ENCODE measurements at places on chromosomes 3 and 15.

- no peak for DNase-seq
These were observed 124.1 kb upstream of the THBS1 start for GRCh38 chr15:39456582-39457330.

DNA sequence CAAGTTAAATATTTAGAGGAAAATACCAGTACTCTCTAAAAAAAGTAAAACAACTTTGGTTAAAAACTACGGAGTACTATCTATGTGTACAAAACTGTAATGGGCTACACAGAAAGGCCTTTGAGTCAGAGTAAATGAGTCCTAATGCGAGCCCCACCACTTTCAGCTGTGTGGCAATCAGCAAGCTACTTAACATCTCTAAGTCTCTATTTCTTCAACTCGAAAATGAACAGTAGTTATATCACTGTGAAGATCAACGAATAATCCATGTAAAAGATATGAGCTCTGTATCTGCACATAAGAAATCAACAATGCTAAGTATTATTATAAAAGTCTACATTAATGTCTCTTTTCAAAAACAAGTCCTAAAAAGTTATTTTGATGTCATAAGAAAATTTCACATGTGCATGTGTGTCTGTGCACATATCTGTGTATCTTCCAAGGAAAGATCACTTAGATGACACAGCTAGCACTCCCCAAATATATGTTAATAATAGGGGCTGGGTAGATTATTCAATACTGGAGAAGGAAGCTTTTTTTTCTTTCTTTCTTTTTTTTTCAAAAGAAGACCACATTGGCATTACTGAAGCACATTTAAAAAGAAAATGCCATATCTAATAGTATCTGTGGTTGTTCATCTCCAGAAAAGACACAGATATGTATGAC is 58.8 kb downstream of the TBC1D5 start:
- no peak for DNase-seq

GRCh38 chr15:69530991-69531664 is 78.5 kb downstream of the RPLP1 start:
- no peak for DNase-seq

GRCh38 chr3:99466331-99466730 is 172.1 kb upstream of the COL8A1 start:
- no peak for DNase-seq

DNA sequence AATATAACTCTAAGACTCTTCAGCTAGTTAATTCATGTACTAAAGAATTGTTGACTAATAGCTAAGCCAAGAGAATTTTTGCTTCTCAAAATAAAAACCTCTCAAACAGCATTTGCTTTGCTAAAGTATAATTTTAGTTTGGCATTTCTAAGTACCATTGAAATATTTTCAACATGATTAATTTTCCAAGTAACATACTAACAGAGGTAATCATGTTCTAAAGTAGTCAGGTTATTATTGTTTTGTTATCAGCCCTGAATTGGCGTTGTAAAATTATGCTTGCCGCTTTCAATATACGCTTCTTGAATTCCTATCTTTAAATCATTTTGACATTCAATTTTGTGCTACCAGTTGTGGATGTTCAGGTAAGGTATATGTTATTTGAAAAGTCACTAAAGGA is 134.3 kb downstream of the CNTN6 start:
- no peak for DNase-seq

DNA sequence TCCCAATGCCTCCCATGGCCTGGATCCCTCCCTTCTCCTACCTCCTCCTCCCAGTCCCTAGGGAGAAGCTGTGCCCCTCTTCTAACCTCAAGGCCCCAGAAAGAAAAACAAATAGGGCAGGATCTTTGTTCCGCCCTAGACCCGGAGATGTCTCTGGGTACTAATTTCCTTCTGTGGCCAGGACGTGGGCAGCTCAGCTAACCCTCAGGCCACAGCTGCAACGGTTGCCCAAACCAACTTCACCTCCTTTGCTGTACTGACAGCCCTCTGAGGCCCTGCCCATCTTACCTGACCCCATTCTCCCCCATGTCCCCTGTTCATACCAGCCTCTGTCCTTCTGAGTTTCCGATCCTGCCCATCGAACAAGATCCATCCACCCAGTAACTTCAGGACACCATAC is 70.7 kb downstream of the SRGAP3 start:
- DNase-seq, result no peak

DNA sequence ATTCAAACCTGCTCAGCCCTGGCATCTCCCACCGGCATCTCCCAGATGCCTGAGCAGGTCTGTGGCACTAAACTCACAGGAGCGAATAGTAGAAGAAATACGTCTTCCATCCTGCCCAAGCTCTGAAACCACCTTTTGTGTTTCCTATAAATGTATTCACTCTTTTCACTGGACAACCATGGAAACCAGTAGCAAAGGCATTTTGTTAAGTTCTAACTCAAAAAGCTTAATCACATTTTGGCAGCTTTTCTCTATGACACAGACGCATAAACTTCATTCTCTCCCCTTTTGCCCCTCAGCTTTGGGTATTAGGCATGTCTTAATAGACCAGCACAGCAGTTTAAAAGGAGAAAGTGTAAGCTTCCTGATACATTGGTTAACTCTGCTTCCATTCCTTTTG is 24.5 kb upstream of the ARNT2 start:
- DNase-seq, result no peak

DNA sequence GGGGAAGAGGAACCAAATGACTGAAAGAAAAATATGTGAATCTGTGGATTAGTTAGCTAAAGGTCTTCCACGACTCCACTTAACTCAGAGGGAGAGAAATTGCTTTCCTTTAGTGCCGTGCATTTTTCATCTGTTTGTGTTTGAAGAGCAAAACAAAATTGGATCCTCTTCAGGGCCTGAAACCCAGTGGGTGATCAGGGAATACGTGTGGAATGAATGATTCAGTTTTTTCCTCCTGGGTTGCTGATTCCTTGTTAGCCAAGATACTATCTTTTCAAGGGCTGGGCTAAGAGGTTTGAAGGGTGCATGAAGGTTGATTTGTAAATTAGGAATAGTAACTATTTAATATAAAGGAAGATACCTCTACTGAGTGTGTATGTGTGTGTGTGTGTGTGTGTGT is 61.0 kb downstream of the TPRG1 start:
- DNase-seq, result no peak

DNA sequence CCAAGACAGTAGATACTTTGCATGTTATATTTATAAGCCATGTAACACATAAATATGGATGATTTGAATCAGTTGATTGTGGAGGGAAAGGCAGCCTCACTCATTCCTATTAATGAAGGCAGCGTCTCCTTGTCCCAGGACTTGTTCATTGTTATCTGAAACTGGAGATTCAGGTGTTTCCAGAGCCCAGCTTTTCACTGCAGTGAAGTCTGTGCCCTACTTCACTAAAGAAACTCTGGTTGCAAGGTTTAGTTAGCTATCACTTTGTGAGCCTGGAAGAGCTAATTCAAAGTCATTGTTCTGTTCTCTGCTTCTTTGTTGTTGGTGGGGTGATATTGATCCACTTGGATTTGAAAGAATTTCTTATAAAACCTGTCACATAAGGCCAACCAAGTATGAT is 9.8 kb downstream of the NR2C2 start:
- no peak for DNase-seq

- no peak for DNase-seq
These were observed 133.6 kb downstream of the OCA2 start for GRCh38 chr15:27965546-27965945.

DNA sequence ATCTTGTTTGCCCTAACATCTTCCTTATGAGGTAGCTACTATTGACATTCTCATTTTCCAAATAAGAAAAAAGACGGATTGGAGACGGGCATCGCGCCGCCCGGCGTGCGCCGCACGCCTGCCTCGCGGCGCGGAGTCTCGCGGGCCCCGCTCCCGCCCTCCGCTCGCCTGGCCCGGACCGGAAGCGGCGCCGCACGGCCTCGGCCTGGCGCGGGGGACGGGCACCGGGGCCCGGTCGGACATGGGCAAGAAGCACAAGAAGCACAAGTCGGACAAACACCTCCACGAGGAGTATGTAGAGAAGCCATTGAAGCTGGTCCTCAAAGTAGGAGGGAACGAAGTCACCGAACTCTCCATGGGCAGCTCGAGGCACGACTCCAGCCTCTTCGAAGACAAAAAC is 112.0 kb downstream of the IL12A start:
- no peak for DNase-seq

DNA sequence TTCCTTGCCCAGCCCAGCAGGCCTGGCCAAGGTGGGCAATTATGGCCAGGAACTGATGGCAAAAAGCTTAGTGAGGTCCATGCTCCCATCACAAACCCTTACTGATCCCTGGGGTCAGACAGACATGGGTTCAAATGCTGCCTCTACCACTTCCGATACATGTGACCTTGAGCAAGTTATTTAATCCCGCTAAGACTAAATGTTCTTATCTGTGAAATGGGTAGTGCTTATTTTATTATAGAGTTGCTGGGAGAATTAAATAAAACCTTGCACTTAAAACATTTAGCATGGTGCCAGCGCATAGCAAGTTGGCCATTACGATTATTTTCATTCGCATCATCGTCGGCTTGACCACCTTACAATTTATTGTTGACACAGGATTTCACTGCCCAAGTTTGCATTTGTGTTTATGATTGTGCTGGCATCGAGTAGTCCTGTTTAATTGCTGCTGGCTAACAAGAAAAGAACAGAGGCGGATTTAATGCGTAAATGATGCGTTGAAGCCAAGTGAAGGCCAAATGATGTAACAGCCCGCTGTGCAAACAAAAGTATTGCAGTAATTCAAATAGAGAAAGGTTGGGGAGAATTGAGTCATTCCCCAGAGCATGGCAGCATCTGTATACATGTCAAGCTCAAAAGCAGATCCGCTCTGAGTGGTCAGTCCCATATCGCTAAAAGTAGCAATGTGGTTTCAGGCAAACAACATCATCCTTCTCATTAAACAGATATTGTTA is 7.3 kb upstream of the FURIN start:
- DNase-seq, result no peak

GRCh38 chr3:108031895-108032294 is 58.9 kb downstream of the CD47 start:
- no peak for DNase-seq

DNA sequence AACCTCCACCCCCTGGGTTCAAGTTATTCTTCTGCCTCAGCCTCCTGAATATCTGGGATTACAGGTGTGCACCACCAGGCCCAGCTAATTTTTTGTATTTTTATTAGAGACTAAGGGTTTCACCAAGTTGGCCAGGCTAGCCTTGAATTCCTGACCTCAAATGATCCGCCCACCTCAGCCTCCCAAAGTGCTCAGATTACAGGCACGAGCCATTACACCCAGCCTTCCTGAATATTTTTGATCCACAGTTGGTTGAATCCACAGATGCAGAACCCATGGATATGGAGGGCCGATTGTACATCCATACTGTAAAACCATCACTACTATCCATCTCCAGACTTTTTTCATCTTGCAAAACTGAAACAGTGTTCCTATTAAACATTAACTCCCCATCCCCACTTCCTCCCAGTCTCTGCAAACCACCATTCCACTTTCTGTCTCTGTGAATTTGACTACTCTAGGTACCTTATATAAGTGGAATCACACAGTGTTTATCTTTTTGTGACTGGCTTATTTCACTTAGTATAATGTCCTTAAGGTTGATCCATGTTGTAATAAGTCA is 8.2 kb upstream of the TMEM62 start:
- no peak for DNase-seq

DNA sequence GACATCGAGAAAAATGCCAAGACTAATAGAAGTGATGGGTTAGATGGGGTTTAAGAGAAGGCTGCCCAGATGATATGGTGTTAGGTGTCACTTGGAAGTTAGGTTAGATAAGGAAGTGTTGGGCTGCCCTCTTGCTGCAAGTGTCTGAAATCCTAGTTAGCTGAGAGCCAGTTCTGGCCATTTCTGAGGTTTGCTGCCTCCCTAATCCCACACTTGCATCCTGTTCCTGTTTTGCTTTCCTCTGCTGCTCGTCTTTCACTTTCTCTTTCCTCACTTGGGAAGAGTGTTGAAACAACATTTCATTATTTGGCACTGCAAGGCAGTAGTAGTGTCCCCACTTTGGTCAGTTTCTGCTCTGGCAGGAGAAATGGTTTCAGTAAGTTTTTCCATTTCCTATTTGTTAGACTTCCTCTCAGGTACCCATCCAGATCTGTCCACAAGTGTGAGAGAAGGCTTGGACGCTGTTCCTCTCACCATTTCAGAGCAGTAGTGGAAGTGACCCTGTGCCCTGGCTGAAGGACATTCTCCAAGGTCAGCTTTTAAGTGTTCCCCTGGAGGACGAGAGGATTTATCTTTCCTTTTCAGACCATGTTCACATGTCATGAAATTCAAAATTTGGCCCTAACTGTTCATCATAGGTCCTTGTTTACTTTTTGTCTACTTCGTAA is 93.3 kb downstream of the ADAMTSL3 start:
- DNase-seq, result no peak

DNA sequence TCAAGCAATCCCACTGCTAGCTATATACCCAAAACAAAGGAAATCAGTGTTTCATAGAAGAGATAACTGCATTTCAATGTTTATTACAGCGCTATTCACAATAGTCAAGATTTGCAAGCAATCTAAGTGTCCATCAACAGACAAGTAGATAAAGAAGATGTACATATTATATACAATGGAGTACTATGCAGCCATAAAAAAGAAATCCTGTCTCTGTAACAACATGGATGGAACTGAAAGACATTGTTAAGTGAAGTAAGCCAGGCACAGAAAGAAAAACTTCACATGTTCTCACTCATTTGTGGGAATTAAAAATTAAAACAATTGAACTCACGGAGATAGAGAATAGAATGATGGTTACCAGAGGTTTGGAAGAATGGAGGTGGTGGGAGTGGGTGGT is 89.2 kb downstream of the LSAMP start:
- no peak for DNase-seq

DNA sequence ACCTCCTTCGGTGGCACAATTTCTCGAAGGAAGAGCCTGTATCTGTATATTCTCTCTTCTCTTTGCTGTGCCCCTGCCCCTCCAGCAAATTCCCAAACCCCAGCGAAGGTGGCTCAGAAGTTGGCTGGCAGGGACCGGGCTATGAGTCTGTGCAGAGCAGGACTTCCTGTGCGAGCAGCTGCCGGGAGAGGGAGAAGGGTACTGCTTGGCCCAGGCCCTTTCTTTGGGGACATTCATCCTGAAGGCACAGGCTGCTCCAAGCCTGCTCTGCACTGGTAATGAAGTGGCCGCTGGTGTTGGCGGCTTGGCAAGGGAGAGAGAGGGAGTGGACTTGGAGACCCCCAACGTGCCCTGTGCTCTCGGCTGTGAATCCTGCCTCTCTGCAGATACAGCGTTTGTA is 1.5 kb downstream of the SLC6A11 start:
- no peak for DNase-seq

DNA sequence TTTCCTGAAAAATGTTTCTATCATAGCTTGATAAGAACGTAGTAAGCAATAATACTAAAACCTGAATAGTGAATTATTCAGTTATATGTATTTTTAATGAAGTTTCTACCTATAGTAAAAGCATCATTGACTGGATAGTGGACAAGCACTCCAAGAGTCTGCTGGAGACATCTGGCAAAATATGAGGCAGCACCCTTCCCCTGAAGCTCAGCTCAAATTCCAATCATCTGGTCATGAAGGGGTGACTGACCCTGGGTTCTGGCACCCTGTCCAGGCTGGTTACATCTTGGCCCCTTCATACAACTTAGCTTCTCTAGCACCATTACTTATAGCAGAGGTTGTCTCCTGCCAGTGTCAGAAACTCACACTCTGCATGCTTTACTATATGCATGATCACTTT is 455.4 kb downstream of the RAP2B start:
- DNase-seq, result no peak
